ENCODE measurements at places on chromosomes 7 and 10.

DNA sequence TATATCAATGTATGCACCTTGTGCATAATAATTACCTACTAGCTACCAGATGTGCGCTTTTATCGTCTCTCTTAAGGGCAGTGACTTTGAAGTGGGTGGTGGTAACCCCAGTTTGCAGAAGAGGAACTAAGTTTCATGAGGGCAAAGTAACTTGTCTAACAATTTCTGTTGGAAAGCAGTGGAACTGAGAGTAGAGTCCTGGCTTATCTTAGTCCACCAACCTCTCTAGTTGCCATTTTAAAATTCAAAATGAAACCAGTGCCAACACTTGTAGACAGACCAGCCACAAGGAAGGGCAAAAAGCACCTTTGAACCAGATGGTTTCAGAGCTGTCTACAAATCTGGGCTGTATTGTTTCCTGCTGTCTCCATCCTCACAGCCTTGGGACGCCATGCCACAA, 32.0 kb upstream of the RBM20 start:
- DNase-seq = no peak

DNA sequence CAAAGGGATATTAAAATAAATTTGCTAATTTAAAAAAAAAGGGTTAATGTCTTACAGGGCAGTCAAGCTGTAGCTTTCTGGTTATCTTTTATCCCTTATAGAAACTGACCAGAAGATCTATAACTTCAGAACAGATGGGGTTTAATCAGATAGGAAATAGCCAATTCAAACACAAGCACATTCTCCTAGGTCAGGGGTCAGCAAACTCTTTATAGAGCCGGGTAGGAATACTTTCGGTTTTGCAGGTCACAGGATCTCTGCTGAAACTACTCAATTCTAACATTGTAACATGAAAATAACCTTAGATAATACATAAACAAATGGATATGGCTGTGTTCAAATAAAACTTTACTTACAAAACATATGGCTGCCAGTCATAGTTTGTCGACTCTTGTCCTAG, 479.8 kb downstream of the ADRA2A start:
- no peak for DNase-seq

DNA sequence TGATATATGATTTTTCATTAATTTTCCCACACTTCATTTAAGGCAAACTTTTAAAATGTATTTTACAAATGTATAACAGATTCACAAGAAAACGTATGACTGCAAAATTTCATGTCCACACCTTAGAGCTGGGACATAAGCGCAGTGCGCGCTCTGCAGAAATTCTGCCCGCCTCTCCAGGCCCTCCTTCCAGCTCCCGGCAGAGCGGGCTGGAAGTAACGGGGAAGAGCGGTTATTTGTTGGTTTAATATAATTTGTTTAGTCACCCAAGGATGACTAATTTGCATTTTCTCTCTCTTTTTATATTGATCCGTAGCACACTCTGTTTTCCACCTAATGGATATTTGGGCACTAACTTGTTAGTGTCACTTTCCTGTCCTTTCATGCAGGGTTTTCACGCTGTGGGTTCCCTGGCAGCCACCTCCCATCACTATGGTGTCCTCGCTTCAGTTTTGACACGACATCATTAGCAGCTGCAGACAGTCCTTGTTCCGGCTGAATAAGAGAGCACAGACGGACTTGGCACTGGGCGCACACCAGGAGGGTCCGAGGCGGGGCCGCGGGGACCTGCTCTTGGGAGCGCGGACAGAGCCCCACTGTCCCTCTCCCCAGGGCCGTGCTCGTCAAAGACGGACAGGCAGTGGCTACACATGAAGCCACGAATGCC, 129.2 kb upstream of the SEC61G start:
- no peak for DNase-seq

DNA sequence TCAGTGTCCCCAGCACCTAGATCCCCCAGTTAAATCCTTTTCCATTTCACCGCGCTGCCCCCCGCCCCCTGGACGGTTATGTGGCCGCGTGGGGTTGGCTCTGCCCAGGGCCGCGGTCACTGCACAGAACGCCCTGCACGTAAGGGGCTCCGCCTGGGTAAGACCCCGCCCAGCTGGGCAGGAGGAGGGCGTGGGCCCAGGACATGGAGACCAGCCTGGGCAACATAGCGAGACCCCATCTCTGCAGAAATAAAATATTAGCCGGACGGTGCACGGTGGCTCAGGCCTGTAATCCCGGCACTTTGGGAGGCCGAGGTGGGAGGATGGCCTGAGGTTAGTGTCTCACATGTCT, 650 bp upstream of the ZFAND2A start:
- no peak for DNase-seq

DNA sequence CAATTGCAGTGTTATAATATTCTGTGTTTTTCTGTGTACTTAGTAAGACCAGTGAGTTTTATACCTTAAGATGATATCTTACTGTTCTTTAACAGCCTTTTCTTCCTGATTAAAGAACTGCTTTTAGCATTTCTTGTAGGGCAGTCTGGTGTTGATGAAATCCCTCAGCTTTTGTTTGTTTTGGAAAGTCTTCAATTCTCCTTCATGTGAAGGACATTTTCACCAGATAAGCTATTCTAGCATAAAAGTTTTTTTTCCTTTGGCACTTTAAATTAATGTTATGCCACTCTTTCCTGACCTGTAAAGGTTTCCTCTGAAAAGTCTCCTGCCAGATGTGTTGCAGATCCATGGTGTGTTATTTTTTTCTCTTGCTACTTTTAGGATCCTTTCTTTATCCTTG, 1059.8 kb downstream of the LRMDA start:
- DNase-seq = no peak

DNA sequence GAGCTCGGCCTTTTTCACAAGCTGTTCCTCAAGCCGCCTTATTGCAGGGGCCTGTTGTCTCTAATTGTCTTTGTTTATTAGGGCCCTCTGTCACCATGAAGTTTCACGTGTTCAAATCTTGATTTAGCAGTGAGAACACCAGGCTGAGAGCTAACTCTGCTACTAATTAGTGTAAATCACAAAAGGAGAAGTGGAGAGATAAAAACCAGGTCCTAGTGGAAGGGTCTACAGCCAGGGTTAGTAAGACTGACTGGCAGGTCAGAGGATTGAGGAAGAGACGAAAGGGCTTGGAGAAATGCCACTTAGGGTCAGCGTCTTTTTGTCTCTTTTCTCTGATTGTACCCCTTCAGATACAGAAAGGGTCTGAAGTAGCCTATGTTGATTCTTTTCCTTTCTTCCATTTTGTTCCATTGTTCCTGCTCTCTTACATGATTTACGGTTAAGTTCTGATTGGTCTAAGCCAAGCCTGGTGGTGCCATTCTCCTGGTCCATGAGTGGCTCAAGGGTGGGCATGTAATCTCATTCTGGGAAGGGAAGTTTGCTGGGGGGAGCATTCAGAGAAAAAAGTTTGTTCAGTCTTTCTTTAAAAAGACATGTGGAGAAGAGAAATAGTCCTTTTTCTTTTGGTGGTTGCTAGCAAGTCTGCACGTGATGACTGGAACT, 21.3 kb downstream of the SSMEM1 start:
- no peak for DNase-seq

- DNase-seq = no peak
Measured at GRCh38 chr10:100930368-100930767, 17.6 kb downstream of the SLF2 start.

- DNase-seq = peak; percentile 23
Measured at GRCh38 chr10:94315024-94315451, 47.7 kb downstream of the NOC3L start.

GRCh38 chr7:24587853-24588252, 14.6 kb downstream of the PALS2 start:
- DNase-seq = peak; percentile 40

GRCh38 chr7:115721293-115722217, 309.0 kb downstream of the TFEC start:
- DNase-seq = no peak

GRCh38 chr10:69929575-69929974, 123.1 kb upstream of the MACROH2A2 start:
- no peak for DNase-seq
